ENCODE measurements at places on chromosomes 16 and 17.

- peak; percentile 76 for DNase-seq
- no peak overlapping the region for H3K4me3 ChIP-seq
- H3K36me3 ChIP-seq = no peaks in the 10 kb centered on the region
- H3K4me1 ChIP-seq = peaks cover 3% of the 10 kb centered on the region
- peaks cover 60% of the 10 kb centered on the region for H3K27me3 ChIP-seq
Observed at GRCh38 chr17:40803617-40804082, 3.9 kb upstream of the KRT28 start.

GRCh38 chr16:2990891-2991290 lies 10.6 kb upstream of the PKMYT1 start:
- no peaks in the 10 kb centered on the region for H3K4me1 ChIP-seq
- no peak overlapping the region for H3K27ac ChIP-seq

DNA sequence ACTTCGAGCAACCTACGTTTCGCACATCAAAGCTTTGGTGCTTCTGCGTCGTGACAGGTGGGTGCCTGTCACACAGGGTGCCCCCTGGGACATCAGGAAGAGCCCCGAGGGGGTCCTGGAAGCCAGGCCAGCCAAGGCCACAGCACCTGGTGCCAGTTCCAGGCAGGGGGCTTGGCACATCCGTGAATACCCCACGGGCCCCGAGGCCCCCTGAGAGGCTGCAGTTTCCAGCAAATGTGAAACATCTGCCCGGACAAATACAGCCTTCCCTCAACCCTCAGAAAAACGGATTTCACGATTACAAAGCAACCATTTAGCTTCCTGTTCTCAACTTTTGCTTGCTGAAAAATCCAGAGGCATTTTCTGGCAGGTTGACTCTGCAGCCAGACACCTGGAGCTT lies 109.3 kb upstream of the METRNL start:
- no peaks in the 10 kb centered on the region for H3K27me3 ChIP-seq
- no peaks in the 10 kb centered on the region for H3K36me3 ChIP-seq
- H3K27ac ChIP-seq = no peak overlapping the region
- no peaks in the 10 kb centered on the region for H3K4me1 ChIP-seq

DNA sequence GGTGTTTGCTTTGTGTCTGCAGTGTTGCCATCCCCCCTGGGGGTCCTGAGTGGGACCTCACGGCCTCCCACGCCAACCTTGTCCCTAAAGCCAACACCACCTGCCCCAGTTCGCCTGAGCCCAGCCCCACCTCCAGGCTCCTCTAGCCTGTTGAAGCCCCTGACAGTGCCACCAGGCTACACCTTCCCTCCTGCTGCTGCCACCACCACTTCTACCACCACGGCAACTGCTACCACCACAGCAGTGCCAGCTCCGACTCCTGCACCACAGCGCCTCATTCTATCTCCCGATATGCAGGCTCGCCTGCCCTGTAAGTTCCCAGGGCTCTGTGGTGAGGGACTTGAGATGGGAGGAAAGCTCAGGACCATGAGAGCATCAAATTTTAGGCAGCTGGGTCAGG lies 22.2 kb downstream of the SRCAP start:
- DNase-seq = no peak
- H3K36me3 ChIP-seq = peaks cover 93% of the 10 kb centered on the region
- no peak overlapping the region for H3K4me3 ChIP-seq
- H3K27me3 ChIP-seq = no peaks in the 10 kb centered on the region
- H3K27ac ChIP-seq = no peak overlapping the region

DNA sequence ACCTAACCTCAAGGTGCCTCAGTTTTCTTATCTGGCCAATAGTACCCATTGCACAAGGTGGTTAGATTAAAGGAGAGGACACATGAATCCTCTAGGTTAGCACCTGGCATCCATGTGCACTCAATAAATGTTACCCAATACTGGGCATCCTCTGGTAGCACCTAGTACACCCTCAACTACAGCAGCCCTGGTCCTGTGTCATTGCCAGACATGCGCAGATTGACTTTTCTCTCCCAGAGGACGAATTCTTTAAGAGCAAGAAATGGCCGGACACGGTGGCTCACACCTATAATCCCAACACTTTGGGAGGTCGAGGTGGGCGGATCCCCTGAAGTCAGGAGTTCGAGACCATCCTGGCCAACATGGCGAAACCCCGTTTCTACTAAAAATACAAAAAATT lies 7.3 kb downstream of the DUSP3 start:
- DNase-seq = no peak
- no peaks in the 10 kb centered on the region for H3K36me3 ChIP-seq
- H3K27me3 ChIP-seq = no peaks in the 10 kb centered on the region
- H3K4me1 ChIP-seq = no peaks in the 10 kb centered on the region
- H3K27ac ChIP-seq = no peak overlapping the region

DNA sequence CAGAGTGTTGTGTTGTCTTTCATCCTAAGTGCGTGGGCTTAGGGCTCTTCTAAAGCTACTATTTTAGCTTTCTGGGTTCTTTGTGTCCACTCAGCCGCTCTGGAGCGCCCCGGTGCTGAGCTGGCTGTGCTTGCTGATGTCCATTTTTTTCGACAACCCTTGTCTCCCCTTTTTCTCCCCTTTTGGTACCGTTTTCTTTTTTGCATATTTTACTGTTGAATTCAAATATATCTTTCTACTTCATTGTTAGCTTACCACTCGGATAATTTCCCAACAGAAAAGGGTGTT lies 1.2 kb downstream of the SRRM2 start:
- no peak for DNase-seq
- H3K36me3 ChIP-seq = peaks cover 28% of the 10 kb centered on the region
- peak overlapping the region; percentile 98 for H3K4me3 ChIP-seq
- H3K4me1 ChIP-seq = peaks cover 43% of the 10 kb centered on the region

DNA sequence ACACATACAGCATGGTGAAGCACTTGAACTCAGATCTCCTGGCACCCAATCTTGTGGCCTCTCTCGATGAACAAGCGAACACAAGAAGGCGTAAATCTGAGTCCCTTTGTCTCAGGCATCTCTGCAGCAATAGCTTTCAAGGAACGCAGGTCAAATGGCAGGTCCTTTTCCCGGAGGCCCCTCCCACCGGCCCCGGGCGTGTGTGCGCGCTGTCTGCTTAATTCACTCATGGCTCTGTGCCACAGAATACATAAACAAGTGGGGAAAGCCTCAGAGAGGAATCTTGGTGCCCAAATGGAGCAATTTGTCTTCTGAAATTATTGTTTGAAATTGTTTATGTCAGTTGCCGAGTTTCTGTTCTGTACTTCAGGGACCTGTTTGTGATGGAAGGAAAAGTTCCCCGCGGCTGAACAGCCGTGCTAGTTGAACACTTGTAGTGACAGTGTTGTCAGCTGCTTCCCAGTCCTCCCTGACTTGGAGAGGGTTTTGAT lies 14.8 kb downstream of the MYOCD start:
- no peak overlapping the region for H3K27ac ChIP-seq
- H3K4me1 ChIP-seq = no peaks in the 10 kb centered on the region
- H3K27me3 ChIP-seq = no peaks in the 10 kb centered on the region
- no peaks in the 10 kb centered on the region for H3K36me3 ChIP-seq
- no peak overlapping the region for H3K4me3 ChIP-seq

DNA sequence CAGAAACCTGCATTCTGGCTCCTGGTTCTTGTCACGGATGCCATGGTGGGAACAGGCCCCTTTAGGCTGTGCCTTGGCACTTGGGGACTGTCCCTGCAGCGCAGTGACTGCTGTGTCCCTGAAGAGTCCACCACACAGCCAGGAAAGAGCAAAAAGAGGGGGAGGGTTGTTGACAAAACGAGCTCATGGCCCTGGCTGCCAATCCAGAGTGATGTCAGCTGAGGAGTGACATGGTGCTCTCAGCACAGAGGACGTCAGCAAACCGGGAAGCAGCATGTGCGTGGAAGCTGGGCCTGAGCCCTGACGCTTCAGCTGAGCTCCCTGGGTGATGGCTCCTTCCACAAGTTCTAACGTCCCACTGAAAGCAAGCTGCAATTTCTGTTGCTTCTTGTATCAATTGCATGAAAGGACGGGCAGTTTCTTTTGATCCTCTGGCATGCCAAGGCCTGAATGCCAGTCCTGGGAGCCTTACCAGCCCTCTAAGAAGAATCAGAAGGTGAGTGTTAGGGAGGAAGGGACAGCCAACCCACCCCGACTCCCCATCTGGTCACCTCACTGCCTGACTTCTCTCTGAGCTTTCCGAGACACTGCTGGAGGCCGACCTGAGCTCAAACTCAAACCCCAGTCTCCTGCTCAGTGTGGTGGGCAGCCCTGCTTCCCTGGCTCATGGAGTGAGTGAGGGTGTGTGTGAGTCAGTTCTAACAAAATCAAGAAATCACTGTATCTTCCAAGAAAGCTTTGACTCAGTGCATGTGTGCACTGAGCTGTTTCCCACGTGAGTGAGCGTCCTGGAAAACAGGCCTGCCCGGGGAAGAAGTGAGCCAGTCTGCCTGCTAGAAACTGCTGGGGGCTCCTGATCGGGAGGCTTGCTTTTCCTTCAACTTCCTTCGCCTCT lies 14.7 kb upstream of the WNT3 start:
- no peak overlapping the region for H3K27ac ChIP-seq
- H3K27me3 ChIP-seq = no peaks in the 10 kb centered on the region
- no peaks in the 10 kb centered on the region for H3K36me3 ChIP-seq
- DNase-seq = no peak
- H3K4me3 ChIP-seq = no peak overlapping the region
